ENCODE measurements at places on chromosomes 4 and X. TPM values are rescaled to one million over a fixed set of nuclear protein-coding genes. Genes with fewer than 3 reads are reported as not detected.

Gene XPNPEP2
- 0.93 TPM for total RNA-seq

DNA sequence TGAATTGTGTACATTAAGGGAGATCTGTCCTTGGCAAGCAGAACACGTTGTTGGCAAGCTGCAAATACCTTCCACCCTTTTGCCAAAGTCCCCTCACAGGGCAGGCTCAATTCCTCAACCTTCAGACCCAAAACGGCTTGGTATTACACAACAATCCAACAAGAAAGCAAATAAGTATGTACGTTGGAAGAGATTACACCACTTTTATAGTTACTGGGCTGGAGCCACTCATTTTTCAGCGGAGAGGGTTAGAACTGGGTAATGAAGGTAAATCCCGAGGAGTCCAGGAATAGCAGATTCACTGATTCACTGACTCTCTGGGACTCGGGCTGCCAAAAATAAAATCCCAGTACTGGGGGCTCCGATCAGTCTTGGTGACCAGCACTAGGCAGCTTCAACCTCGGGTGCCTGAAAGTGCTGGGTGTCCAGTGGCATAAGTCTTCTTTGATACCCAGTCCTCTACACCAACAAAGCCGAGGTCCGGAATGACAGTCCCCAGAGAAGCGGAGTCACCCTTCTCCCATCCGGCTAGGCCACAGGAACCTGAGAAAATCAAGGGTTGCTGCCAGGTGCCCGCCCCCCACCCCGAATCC lies 587 bp downstream of the TIMM8A start:
- H3K4me1 ChIP-seq: peaks cover 12% of the 10 kb centered on the region
- H3K36me3 ChIP-seq: peaks cover 13% of the 10 kb centered on the region
- H3K27ac ChIP-seq: peak overlapping the region; percentile 92

Gene GAB3
- total RNA-seq: 3.4 TPM

DNA sequence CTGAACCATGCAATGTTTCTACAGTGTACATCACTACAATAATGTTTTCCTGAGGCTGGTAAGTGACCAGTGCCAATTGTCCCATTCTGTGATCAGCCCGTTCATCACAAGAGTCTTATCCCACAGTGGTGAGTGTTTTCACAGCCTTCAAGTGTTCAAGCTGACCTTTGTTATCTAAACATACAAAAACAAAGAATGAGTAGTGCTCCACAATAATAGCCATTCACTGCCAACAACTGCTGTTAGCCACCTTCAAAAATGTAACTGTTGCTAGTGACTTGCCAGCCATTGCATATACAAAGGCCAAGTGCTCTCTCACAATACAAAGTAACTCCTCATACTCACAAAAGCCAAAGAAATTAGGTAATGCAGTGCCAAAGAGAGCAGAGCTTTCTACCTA lies 1084.1 kb downstream of the FAM133A start:
- H3K27me3 ChIP-seq: no peaks in the 10 kb centered on the region
- DNase-seq: no peak
- no peak overlapping the region for H3K27ac ChIP-seq
- no peaks in the 10 kb centered on the region for H3K36me3 ChIP-seq
- no peak overlapping the region for H3K4me3 ChIP-seq

DNA sequence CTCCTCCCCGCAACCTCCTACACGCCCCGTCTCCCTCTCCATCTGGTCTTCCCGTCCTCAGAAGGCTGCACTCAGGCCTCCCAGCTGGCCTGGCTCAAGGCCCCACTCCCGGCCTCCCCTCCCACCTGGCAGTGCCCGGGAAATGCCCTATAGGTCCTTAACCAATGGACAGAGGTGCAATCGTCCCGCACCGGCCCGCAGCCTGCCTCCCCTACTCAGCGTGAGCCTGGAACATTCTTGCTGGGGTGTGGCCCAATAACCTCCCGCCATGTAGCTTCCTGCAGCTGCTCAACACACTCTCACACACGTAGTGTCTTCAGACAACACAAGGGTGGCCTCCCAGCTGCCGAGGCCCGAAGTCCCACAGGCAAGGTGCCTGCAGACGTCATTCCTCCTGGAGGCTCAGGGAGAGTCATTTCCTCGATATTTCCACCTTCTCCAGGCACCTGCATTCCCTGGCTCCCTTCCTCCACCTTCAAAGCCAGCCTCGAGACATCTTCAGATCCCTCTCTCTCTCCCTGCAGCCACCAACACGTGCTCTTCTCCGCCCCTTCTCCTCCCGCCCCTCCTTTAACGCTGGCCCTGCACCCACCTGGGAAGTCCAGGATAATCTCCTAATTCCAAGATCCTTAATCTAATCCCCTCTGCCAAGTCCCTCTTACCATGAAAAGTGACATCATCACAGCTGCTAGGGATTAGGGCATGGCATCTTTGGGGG lies 56.2 kb downstream of the ADRA2C start:
- H3K36me3 ChIP-seq: no peaks in the 10 kb centered on the region
- H3K4me1 ChIP-seq: no peaks in the 10 kb centered on the region
- DNase-seq: no peak
- no peak overlapping the region for H3K27ac ChIP-seq

Gene CYTL1
- total RNA-seq: not detected

DNA sequence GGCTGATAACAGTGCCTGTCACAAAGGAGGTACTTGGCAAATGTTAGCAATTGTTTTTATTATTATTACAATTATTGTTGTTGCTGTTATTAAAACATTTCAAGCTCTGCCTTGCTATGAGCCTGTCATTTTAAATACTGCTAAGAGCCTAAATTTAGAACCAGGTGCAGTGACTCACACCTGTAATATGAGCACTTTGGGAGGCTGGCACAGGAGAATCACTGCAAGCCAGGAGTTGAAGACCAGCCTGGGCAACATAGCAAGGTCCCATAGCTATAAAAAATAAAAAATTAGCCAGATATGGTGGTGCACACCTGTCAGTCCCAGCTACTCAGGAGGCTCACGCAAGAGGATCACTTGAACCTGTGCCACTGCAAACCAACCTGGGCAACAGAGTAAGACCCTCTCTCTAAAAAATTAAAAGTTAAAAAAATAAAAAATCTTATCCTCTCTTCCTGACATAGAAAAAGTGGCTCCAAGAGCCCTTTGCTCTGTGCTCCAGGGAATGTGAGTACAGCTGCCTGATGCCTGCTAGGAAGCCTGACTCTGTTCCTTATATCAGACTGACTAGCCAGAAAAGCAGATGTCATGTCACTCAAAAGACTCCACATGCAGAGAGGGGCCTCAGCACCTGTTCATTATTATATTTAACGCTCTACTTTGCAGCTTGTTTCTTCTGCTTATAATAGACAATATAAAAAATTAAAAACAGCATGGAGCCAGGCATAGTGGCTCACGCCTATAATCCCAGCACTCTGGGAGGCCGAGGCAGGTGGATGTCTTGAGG lies 234.0 kb downstream of the OPHN1 start:
- no peaks in the 10 kb centered on the region for H3K36me3 ChIP-seq
- DNase-seq: no peak
- H3K4me1 ChIP-seq: no peaks in the 10 kb centered on the region
- no peak overlapping the region for H3K27ac ChIP-seq
- no peak overlapping the region for H3K4me3 ChIP-seq

Gene FAT4
- total RNA-seq: not detected

DNA sequence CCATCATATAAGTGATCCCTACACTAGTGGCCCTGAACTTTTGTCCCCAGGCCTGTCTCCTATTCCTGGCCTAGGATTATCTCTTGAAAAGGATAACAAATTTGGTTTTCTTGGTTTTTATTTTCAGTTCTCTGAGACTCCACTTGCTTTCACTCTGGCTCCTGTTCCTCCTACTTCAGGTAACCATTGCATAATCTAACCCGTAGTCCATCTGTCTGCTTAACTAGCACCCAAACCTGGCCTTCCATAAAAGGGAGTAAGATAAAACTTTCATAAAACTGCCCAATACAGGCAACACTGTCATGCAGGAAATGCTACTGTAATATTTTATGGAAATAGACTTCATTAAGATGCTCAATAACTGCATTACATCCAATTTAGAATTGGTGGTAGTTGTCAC lies 52.1 kb upstream of the RAP1GDS1 start:
- no peak overlapping the region for H3K4me3 ChIP-seq

Gene SORBS2
- not detected for total RNA-seq

DNA sequence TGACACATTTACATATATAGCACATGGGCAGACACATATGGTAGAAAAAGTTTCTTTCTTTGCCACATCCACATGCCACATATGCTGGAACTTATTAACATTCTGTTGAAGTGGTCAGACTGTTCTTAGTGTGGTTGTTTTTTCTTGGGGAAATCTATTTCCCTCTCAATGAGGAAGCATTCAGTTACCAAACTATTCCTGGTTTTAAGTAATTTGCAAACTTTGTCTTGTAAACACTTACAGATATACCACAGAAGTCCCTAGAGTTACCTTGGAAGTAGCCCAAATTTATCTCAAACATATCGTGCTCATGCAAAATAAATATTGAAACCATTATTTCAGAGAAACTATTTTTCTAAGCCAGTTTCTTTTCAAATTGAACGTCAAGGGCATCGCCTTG lies 625.5 kb upstream of the INTU start:
- no peak for DNase-seq
- no peaks in the 10 kb centered on the region for H3K4me1 ChIP-seq
- H3K4me3 ChIP-seq: no peak overlapping the region
- no peaks in the 10 kb centered on the region for H3K27me3 ChIP-seq
- H3K27ac ChIP-seq: no peak overlapping the region

DNA sequence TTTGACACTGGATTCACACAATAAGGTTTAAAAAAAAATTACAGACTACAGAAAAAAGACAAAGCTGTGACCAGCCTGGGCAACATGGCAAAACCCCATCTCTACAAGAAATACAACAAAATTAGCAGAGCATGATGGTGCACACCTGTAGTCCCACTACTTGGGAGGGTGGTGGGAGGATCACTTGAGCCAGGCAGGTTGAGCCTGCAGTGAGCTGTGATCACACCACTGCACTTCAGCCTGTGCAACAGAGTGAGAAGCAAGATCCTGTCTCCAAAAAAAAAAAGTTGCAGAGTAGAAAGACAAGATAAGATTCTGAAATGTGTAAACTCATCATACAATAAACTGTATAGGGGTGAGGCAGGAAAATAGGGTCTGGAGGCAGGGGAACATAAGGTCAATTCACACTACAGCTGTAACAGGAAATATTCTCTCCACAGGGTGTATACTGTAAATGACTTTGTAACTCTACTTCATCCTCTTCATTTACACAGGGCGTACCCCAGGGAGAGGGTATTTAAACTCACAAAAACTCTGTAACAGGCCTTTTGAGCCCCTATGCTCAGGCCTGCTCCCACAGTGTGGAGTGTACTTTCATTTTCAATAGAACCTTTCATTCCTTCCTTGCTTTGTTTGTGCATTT lies 112.6 kb upstream of the MAPK10 start:
- no peaks in the 10 kb centered on the region for H3K4me1 ChIP-seq
- H3K27me3 ChIP-seq: peaks cover 2% of the 10 kb centered on the region
- H3K36me3 ChIP-seq: no peaks in the 10 kb centered on the region
- DNase-seq: no peak
- H3K4me3 ChIP-seq: no peak overlapping the region
- H3K27ac ChIP-seq: no peak overlapping the region

GRCh38 chrX:45363596-45363995 lies 162.9 kb upstream of the DIPK2B start:
- H3K27me3 ChIP-seq: no peaks in the 10 kb centered on the region
- no peak overlapping the region for H3K4me3 ChIP-seq
- DNase-seq: no peak
- no peaks in the 10 kb centered on the region for H3K4me1 ChIP-seq
- H3K36me3 ChIP-seq: peaks cover 5% of the 10 kb centered on the region

Gene NHSL2
- total RNA-seq: 0.97 TPM

Gene ACE2
- not detected for total RNA-seq

Gene TEX13D
- total RNA-seq: 0.10 TPM

- H3K27me3 ChIP-seq: no peaks in the 10 kb centered on the region
- H3K4me1 ChIP-seq: no peaks in the 10 kb centered on the region
- H3K4me3 ChIP-seq: no peak overlapping the region
- DNase-seq: no peak
Measured at GRCh38 chr4:69984030-69984443, 11.7 kb upstream of the STATH start.

GRCh38 chr4:152424977-152425376 lies 110.9 kb downstream of the FBXW7 start:
- H3K27me3 ChIP-seq: no peaks in the 10 kb centered on the region
- H3K27ac ChIP-seq: no peak overlapping the region
- DNase-seq: no peak
- H3K4me1 ChIP-seq: peaks cover 30% of the 10 kb centered on the region

GRCh38 chrX:39670281-39670680 lies 427.5 kb downstream of the BCOR start:
- H3K4me3 ChIP-seq: no peak overlapping the region
- no peaks in the 10 kb centered on the region for H3K4me1 ChIP-seq
- no peak overlapping the region for H3K27ac ChIP-seq
- no peak for DNase-seq
- H3K27me3 ChIP-seq: no peaks in the 10 kb centered on the region

GRCh38 chrX:36310136-36310535 lies 390.6 kb downstream of the CFAP47 start:
- H3K4me3 ChIP-seq: no peak overlapping the region
- H3K4me1 ChIP-seq: no peaks in the 10 kb centered on the region
- DNase-seq: no peak
- H3K36me3 ChIP-seq: no peaks in the 10 kb centered on the region
- H3K27me3 ChIP-seq: no peaks in the 10 kb centered on the region

DNA sequence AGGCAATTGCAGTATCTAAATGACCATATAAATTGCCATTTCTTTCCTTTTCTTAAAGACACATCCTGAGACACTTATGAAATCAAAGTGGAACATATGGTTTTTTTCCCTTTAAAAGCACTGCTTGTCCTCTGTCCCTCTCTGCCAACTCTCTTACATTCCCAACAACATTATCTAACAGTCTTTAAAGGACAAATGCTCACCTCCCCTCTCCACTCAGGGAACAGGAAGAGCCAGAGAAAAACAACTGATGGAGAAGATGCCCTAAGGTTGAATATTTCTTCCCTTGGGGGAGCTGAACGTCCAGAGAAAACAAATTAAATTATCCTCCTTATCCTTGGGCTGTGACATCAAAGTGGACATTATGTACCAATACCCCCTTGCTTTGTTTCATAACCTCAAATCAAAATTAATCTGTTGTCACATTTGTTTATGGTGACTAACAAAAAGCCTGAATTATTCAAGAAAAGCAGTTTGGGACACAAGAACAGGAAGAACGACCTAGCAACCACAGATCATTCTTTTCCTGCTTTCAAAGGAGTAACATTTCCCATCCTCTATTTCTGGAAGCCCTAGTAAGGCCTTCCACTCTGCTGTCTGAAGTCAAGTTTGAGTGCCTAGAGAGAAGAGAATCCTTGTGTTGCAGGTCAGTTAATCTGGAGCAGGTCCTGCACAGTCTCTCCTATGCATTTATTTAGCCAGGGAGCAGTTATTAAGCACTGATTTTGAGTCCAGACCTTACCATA lies 52.6 kb upstream of the PAGE1 start:
- DNase-seq: no peak
- no peak overlapping the region for H3K27ac ChIP-seq
- H3K36me3 ChIP-seq: no peaks in the 10 kb centered on the region
- H3K27me3 ChIP-seq: peaks cover 2% of the 10 kb centered on the region

All from activated CD4-positive, alpha-beta memory T cell treated with anti-CD3 and anti-CD28 coated beads for 36 hours (primary cell).